ENCODE measurements at places on chromosomes 3 and 15.

DNA sequence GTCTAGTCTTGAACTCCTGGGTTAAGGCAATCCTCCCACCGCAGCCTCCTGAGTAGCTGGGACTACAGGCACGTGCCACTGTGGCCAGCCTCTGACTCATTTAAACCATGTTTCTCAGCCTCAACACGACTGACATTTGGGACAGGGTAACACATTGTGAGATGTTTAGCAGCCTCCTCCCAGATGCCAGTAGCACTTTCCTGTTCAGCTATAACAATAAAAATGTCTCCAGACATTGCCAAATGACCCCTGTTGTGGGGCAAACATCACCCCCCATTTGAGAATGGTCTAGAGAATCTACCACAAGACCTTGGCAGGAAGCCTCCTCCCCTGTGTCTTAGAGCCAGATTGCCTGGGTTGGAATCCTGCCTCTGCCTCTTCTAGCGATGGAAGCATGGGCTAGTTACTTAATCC is 8.4 kb downstream of the TMEM40 start:
- DNase-seq: no peak

GRCh38 chr3:197028728-197029510 is 698 bp downstream of the MELTF start:
- peak; percentile 32 for DNase-seq

- no peak for DNase-seq
Measured at GRCh38 chr3:128782282-128783146, 56.5 kb downstream of the RAB7A start.

DNA sequence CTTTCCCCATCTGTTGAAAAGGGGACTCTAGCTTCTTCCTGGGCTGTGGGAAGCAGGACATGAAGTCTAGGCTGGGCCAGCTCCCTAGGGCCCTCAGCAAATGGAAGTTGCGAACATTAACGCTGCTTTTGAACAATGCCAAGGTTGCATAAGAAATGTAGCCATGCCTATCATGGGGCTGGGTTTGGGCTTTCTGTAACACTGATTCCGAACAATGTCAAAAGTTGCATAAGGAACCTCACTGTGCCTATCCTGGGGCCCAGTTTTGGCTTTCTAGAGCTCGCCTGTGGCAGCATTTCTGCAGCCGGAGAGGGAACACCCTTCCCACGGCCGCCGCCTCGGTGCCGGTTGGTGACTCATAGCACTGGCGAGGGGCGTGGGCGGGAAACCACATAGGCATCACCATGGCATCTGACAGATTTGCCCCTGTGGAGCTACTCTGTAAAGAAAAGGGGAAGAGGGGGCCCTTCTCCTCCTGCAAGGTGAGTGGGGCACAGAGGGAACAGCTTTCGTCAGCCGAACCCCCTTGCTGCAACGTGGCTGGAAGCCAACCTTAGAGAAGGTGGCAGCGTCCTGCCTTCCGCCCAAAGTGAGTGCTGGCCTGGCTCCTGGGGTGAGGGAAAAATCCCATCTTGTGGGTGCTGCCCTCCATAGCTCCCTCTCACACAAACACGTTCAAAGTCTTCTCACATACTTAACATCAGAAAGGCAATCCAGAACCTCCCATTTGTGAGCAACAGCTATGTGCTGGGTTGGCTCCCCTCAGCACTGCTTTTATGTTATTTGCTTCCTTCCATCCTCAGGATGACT is 46.6 kb upstream of the ATP2B2 start:
- DNase-seq: no peak

GRCh38 chr3:117903226-117903625 is 1131.4 kb downstream of the IGSF11 start:
- no peak for DNase-seq

GRCh38 chr3:40876009-40876408 is 323.3 kb upstream of the CTNNB1 start:
- DNase-seq: no peak

- DNase-seq: no peak
Measured at GRCh38 chr3:18349197-18349798, 75.8 kb downstream of the SATB1 start.

DNA sequence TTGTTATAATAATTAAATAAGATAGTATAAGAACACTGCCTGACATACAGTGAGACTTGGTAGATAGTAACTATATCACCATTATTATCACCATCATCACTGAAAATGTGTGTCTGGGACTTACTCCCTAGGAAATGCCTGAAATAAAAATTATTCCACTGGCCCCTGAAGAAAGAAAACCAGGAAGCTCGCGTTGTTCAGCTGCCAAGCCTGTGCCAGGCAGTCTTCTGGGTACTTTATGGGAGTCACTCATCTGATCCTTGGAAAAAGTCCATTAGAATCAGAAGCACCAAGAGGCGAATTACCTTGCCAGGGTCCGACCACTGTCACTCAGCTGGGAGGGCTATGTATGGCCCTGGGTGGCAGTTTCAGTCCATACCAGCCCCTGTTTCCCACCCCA is 220.3 kb upstream of the TPM1 start:
- DNase-seq: peak; percentile 44

DNA sequence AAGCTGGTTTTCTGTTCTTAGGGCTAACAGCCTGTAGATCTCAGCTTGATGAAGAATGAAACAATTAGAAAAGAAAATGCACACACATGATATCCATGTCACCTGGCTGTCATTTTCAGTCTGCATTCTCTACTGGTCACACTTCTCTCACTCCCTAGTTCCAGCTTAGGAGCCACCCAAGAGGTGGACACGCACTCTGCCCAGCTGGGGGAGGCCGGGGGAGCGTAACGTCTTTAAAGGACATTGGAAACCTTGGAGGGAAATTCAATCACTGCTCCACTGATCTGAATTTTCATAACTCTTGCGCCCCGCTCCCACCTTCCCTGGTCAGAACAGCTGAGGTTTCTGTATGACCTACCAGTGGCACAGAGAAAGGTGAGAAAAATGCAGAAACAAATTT is 79.7 kb downstream of the RAB11A start:
- DNase-seq: no peak

GRCh38 chr3:110946810-110947209 is 124.8 kb upstream of the NECTIN3 start:
- no peak for DNase-seq

GRCh38 chr3:122101646-122102045 is 46.5 kb downstream of the CD86 start:
- no peak for DNase-seq

- no peak for DNase-seq
Measured at GRCh38 chr3:115823083-115823482, 199.8 kb downstream of the GAP43 start.

DNA sequence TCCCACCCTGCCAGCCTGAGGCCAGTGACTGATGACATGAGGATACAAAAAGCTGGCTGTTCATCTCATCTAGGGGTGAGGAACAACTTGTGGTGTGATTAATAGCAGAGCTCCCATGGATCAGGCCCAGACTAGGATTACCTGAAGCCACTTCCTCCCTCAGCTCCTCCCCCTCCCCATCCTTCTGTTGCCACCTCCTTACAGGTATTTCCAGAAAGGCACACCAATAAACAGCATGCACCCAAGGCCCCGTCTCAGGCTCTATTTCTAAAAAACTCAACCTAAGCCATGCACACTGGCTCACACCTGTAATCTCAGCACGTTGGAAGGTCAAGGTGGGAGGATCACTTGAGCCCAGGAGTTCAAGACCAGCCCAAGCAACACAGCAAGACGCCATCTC is 54.1 kb downstream of the SRGAP3 start:
- no peak for DNase-seq

DNA sequence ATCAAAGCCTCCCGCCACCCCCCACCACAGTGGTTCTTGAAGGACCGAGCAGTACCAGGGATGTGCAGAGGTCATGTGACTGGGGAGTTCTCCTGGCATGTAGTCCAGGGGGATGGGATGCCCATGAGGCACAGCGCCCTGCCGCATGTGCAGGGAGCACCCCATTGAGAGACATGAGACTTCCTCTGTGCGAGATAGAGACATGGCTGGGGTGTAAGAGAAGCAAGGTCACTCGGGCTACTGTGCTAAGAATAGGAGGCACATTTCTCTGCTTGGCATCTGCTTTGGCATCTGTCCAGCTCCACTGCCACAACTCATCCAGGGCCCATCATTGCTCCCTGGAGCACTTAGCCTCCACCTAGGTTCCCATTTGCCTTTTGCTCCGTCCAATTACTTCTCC is 2.4 kb upstream of the CYP1A1 start:
- no peak for DNase-seq

- DNase-seq: no peak
Measured at GRCh38 chr3:157844216-157844615, 262.0 kb downstream of the SHOX2 start.

DNA sequence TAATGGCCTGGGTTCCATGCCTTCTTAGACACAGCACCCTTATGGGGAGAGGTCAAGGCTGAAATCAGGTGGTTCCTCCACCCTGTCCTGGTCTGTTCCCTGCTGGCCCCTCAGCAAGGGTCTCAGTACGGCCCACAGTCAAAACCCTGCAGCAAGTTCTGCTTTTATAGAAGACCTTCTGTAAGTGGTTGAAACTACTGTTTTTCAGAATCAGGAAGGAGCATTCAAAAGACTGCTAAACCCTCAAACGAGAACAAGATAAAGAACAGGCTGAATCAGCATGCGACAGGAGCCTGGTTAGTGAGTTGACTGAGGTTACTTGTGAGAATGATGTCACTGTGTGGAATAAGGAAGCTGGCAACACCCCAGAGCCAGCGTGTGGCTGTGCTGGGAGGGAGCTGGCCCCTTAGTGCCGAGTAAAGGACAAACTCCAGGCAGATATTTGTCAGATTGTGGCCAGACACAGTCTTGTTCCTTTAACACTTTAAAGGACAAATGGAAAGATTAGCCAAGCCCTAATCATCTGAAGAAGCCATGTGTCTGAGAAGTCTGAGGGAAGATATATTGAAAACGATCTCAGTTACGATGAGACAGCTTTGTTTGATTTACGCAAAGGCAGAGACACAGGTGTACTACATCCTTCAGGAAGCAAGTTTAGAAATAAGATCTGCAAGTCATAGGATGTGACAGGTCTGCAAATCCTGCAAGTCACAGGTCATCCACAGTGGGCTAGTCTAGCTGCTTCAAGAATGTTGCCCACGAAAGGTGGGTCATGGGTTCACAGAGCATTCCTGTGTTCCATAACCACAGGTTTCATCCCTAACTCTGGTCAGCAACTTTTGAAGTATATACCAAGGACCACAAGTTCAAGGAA is 54.0 kb downstream of the B3GNT5 start:
- peak; percentile 94 for DNase-seq

DNA sequence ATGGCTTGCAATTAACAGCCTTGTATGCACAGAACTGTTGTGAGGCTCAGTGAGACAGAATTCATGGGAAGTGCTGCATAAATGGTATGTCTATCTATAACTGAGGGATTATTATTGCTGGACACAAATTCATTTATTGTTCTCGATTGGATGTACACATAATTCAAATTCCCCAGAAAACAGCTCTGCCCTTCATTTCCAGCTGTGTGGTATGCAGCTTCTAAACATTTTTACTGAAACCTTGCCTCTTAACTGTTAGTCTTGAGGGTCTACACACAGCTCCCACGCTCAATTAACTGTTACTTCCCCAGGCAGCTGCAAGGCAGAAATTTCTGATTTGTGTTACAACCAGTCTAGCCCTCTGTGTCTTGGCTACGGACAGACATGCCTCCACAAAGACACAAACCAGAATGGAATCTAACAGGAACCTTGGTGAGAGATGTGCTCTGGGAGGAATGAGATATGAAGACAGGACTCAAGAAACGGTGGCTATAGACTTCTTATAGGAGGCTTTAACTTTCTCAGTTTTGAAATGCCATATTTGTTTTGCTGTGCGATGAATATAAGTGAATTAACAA is 139.7 kb upstream of the TBL1XR1 start:
- no peak for DNase-seq

GRCh38 chr3:184384856-184385422 is 5.1 kb downstream of the CHRD start:
- no peak for DNase-seq

- no peak for DNase-seq
Measured at GRCh38 chr15:66615846-66616245, 50.0 kb upstream of the LCTL start.

- DNase-seq: no peak
Measured at GRCh38 chr15:63088533-63089245, 33.0 kb upstream of the LACTB start.

- DNase-seq: no peak
Measured at GRCh38 chr3:71119171-71119570, 464.4 kb downstream of the FOXP1 start.

GRCh38 chr15:64970698-64971097 is 19.0 kb downstream of the SPG21 start:
- no peak for DNase-seq

DNA sequence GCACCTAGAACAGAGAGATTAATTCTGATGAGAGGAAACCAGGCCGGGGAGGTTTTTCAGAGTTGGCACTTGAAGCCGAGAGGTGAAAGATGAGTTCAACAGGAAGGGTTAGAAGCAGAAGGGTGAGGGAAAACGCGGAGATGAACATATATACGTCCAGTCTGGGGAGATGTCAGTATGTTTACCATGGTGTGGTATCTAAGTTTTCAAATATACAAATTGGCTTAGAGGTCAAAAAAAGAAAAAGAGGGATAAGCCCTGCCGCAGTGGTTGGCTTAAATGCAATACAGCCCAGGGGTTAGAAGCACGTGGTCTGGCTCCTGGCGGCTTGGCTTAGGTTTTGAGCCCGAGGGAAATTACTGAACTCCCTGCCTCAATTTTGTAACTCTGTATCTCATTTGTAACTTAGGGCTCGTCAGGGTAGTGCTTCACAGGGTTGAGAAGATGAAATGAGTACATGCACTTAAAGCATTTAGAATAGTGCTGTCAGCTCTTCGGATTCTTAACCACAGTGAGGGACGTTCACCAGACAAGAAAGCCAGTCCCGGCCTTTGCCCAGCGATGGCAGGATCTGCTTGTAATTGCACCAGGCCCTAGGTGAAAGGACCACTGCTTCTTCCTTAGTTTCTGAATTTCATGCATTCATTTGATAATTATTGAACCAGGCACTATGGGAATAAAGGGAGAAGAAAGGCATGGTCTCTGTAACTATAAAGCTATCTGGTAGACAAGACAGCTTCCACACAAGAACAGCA is 6.4 kb downstream of the HES1 start:
- no peak for DNase-seq

- no peak for DNase-seq
Measured at GRCh38 chr15:22810033-22810852, 23.8 kb downstream of the NIPA1 start.

DNA sequence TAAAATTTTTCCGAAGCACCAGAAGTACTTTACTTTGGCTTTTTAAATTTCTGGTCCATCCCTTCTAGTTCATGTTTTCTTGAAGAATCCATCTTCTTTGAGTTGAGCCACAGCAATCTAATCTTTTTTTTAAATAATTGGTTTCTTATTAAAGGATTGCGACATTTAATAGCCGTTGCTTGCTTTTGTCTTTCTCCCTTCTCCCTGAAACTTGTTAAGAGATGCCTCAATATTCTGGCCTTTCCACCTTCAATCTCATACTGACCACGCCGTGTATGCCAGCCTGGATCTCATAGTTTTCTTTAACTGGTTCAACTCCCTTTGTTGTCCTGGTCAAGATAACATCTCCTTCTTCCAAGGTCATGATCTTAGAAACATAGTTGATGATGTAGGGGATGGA is 18.4 kb upstream of the RPLP1 start:
- no peak for DNase-seq

Measured in left colon (tissue), 2 donors.